ENCODE measurements at places on chromosomes 12 and 14.

DNA sequence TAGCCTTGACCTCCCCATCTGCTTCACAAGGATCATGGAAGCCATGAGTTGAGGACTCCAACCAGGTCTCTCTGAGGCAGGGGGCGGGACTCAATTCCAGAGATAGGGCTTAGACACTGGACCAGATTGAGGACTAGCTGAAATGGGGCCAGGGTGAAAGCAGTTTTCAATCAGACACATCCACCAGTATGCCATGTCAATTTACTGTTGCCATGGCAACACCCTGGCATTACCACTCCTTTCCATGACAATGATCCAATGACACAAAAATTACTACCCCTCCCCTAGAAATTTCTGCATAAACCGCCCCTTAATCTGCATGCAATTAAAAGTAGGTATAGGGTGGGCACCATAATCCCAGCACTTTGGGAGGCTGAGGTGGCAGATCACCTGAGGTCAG lies 18.6 kb upstream of the DCAF5 start:
- DNase-seq = no peak

DNA sequence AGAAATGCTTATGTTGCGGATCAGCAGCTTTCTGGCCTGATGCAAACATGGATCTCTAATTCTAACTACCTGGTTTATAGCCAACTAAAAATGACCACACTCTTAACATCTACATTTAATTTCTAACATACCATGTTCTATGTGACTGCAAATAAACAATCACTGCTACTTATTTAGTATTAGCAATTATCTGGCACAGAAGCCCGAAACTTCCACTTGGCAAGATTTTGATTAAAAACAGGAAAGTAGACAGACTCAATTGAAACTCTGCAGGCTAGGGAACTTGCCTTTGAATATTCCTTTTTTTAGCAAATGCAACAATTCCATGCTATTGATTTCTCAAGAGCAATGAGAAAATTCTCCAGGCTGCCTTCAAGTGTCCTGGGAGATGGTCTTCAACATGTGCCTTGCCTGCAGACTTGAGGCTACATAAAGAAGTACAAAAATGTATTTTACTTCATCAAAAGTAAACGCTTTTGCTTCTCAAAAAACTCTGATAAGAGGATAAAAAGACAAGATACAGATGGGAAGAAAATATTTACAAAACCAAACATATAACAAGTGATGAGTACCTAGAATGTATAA lies 9.1 kb upstream of the TMCC3 start:
- no peak for DNase-seq

DNA sequence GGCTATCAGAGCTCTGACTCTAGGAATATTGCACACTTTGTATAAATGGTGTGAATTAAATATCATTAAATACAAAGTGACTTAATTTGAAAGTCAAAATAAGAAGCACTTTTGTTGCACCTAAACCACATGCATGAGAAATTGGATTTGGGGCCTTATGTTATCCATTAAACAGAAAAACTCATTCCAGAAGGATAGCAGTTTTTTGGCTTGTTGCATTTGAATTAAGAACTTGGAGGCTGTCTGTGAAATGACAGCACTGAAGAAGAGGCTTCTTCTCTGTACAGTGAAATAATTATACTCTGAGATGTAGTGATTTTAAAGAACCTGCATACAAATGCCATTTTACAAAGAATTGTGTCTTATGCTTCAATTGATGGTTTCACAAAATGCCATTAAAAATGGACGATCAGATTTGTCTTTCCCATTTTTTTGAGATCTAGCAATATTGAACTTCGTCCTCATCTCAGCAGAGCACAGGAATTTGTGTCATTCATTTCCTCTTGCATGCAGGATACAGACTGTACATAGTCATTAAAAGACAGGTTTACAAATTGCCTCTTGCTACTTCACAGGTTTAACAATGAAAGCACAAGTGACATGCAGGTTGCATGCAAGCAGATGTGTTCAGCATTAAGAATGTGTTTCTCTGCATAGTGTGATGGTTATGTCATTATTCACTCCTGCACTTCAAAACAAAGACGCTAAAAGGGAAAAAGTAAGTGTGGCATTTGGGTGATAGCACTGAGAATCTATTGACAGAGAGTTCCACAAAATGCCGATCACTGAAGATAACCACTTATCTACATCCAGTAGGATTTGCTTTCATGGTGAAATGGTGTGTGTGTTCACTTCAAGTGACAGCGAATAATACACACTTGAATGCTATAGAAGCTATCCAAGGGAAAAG lies 35.9 kb upstream of the PYGL start:
- DNase-seq = no peak

DNA sequence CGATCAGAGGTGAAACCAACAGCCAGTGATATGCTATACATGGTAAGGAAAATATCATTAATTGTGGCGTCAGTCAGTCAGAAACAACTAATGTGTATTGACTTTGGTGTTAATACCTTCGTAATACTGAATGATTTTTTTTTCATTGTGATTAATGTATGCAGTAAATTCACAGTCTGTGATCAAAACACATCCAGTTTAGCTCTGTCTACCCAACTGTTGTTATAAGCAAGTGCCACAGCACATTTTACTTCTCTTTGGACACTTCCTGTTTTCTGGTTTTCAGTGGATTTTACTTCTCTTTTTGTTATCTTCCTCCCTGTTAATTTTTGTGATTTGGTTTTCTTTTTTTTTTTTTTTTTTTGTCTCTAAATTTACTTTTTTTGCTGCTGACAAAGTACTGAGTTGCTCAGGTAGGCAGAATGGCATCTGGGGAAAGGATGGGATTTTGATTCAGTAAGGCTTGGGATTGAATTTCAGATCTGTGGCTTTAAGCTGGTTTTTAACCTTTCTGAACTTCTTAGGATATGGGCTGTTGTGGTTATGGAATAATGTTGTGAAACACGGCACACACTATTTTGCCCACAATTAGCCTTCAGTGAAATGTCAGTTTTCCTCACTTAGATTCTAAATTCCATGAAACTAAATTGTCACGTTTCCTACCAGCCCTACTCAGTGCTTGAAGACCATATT lies 604 bp downstream of the GLIPR1 start:
- DNase-seq = no peak

DNA sequence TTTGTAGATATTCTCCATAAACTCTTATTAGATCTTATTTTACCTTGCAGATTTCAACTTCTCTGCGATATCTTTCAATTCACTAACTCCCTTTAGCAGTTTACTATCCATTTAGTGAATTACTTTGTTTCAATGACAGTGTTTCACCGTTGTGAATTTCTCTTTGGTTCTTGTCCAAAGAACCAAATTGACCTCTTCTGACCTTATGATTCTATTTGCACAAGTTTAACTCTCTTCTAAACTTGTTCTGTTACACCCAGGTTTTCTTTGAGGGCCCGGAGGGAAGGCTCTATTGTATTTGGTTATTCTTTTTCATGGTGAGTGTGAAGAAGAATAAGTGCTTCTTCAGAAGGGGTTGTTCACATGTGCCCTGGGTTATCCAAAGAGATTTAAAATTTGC lies 186.7 kb downstream of the MON2 start:
- DNase-seq = no peak

DNA sequence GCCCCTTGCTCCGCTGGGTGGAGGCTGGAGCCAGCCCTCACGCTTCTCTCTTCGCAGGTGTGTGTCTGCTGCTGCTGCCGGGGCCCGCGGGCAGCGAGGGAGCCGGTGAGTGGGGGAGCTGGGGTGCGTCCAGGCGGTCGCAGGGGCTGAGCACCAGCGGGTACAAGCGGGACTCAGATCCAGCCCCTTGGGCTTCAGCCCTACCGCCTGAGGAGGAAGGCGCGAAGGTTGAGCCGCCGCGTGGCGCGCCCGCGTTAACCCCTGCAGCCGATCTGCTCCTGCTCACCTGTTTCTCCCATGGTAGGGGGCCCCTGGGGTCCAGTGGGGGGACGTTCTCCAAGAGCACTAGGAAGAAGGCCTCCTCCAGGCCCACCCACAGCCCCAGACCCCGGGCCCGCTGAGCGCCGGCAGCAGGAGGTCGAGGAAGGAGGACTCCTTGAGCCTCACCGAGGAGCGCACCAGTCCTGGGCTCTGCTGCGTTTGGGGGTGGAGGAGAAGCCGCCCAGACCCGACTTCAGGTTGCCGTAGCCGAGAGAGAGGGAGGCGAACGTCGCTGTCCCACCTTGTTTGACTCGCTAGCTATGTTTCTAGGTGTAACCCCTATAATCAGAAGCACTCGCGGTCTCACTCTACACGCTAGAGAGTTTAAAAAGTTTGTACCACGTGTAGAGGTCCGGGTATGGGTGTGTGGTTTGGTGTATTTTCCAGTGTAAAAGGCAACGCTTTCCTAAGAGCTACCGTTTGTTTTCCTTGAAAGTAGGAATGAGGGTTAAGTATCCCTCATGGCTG lies 834 bp downstream of the COCH start:
- DNase-seq = no peak

DNA sequence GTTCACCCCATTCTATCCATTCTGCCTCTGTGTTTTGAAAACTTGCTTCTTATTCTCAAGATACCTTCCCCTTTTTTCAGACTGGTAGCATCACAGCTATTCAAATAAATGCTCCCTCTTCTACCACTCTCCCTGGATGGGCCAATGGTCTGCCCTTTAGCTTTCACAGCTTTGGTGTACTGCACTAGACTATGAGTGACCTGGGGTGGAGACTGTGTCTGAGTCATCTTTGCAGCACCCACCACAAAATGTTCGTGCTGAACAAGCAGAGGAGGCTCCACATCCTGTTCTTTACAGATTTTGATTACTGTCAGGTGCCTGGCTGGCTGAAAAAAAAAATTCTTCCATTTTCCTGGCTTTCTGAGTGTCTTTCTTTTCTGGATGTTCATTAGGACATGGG lies 1104.1 kb upstream of the TMEM132C start:
- no peak for DNase-seq

GRCh38 chr12:104522985-104523722 lies 66.4 kb downstream of the CHST11 start:
- no peak for DNase-seq

- no peak for DNase-seq
Observed at GRCh38 chr12:6765048-6765633, 1.0 kb upstream of the PTMS start.

DNA sequence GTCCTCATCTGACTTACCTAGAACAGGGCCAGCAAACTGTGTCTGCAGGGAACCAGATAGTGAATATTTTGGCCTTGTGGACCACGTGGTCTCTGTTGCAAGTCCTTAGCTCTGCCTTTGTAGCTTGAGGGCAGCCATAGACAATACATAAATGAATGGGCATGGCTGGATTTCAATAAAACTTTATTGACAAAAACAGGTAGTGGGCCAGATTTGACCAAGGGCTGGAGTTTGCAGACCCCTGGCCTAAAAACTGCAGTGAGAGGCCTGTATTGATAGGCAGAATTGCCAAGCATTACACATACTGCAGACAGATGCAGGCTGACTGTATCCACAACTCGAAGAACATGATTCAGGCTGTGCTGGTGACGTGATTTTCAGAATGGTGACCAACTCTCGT lies 25.3 kb downstream of the CCDC63 start:
- DNase-seq = no peak

DNA sequence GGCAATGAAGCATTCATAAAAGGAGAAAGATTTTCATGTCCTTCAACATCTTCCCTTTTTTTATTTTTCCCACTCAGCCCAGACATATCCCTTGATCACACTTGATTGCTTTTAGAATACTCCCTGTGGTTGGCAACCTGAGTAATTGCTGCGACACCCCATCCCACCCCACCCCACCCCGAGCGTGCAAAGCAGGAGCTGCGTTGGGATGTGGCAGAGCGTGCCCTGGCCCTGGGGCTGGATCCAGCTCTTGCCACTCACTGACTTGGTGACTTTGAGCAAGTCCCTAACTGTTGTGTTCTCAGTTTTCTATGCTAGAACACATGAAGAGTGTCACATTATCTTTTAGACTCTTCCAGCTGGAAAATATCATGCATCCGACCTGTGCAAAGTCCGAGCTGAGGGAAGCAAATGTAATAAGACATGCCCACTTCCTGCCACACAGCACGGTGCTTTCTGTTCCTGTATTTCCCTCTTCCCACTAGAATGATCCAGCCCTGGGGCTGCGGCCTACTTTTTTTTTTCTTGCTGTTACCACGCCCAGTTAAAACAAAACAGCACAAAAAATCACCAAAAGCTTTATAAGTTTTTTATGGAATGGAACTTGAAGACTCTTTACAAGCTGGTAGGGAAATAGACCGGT lies 4.0 kb downstream of the ASCL4 start:
- no peak for DNase-seq

DNA sequence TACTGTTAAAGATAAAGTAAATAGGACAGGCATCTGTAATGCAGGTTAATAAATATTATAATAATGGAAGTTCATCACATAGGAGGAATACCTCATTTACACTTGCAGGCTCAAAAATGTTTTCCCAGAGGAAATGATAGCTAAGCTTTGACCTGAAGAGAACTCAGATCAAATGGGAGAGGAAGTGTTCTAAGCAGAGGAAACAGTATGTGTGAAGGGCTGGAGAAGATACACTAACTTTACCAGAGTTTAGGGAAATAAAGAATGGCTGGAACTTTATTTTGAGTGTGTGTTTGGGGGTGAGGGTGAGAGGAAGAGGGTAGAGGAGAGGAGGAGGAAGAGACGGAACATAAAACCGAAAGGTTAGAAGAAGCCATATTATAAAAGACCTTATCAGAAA lies 34.0 kb upstream of the AP4S1 start:
- DNase-seq = no peak

All from cortex of kidney (tissue), 1 donor.